ENCODE measurements at places on chromosomes 1 and 21. TPM values are rescaled to one million over a fixed set of nuclear protein-coding genes. Genes with fewer than 3 reads are reported as not detected.
A peak's percentile ranks its signal among the peaks of the same experiment; 100 is the strongest.

GRCh38 chr1:180498594-180498993 is 3.8 kb downstream of the ACBD6 start:
- no peak for DNase-seq

OR4F29 gene
- polyA plus RNA-seq, result not detected

TDRD5 gene
- 0.13 TPM for polyA plus RNA-seq

LCE1D gene
- not detected for polyA plus RNA-seq

DNA sequence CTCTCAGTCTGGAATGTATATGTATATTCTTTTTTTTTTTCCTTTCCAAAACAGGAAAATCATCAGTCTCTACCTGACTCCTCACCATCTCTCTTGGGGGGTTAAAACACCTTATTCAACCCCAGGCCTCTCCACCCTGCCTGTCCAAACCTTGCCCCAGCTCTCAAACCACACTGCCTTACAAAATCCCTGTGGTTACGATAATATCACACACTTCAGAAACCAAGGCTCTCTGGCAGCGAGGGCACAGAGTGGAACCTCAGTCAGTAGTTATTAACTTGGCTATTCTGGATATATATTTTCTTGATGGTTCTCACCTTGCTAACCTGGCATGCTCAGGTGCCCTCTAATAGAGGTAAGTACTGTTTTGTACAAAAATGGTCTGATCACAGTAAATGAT is 24.7 kb downstream of the KIAA0040 start:
- DNase-seq, result no peak

S100B gene
- polyA plus RNA-seq, result 12.4 TPM

RGSL1 gene
- not detected for polyA plus RNA-seq

GRCh38 chr21:42524341-42525028 is 10.8 kb downstream of the SLC37A1 start:
- no peak for DNase-seq

INAVA gene
- polyA plus RNA-seq, result 6.2 TPM

DNA sequence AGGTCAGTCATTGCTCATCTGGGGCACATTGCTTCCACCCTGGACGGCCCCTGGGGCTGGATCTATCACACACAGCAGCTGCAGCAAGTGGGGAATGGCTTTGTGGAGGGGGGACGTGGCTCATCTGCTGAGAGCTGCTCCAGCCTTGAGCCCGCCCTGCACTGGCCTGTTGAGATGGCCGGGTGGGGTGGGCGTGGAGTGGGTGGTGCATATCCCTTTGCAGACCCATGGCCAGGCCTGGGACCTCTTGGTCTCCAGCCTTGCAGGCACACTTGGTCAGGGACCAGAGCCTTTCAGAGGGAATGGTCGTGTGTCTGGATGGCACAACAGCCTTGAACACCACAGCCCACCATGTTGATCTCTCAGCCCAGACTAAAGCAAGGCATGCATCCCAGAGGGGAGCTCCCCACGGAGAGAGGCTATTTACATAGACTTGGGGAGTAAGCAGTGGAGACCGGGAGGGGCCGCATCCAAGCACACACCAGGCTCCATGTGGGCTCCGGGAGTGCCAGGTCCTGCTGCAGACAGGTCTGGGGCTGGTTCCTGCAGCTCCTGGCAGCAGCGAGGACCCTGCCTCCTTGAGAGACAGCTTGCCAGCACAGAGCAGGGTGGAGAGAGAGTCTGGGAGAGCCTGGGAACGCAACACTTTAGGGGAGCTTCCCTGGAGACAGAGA is 52.8 kb upstream of the SELENON start:
- no peak for DNase-seq

SLFNL1 gene
- 0.24 TPM for polyA plus RNA-seq

DNA sequence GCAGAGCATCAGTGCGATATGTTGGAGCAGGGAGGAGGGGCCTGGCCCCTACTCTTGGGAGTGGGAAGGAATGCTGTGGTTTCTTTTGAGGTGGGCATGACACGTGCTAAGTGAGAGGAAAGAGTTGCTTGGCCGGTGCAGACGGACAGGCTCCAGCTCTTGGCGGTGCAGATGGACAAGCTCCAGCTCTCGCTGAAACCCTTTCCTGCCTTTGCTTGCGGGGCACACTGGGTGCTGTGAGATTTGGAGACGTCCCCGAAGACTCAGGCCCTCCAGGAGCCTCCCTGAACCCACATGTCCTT is 15.9 kb downstream of the PDXK start:
- no peak for DNase-seq

UTS2 gene
- not detected for polyA plus RNA-seq

DNA sequence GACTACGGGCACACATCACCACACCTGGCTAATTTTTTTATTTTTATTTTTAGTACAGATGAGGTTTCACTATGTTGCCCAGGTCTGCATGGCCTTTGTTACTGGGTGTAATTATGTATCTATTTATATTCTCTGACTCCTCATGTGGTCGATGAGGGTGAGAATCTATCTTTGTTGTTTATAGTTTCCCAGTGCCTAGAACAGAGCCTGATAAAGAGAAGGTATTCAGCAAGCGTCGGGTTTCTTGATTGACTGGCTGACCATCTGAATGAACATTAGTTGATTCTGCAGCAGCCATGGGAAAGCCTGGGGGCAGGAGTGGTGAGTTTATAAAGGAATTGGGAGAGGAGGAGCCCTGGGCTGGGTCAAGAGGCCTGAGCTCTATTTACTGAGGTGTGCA is 28.5 kb downstream of the SERINC2 start:
- DNase-seq, result no peak

- DNase-seq, result no peak
Observed at GRCh38 chr1:18192974-18193373, 85.4 kb downstream of the IGSF21 start.

GRCh38 chr1:176896216-176896615 is 268.3 kb downstream of the ASTN1 start:
- DNase-seq, result no peak

DNA sequence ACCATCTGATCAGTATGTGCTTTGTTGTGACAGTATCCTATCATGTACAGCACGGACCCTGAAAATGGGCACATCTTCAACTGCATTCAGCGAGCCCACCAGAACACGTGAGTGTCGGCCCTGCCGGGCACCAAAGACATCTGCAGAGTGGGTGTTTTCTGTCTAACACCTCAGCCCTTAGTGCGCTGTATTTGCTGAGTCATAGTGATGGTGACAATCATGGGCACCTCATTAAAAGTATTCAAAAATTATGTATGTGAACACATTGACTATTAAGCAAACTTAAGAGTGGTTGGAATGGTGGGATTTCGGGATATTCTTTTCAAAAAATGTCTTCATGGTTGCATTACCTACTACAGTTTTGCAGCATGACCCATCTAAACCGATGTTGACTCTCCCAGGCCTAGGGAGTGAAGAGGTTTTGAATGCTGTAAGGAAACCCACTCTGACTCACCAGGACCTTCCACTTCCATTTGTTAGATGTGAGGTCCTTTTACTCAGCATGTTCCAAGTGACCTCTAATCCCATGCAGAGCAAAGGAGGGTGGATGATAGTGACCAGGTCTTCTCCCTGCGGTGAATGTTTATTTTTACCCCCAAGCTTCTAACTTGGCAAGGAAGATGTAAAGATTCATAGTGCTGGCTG is 20.1 kb downstream of the MGST3 start:
- DNase-seq, result no peak

DNA sequence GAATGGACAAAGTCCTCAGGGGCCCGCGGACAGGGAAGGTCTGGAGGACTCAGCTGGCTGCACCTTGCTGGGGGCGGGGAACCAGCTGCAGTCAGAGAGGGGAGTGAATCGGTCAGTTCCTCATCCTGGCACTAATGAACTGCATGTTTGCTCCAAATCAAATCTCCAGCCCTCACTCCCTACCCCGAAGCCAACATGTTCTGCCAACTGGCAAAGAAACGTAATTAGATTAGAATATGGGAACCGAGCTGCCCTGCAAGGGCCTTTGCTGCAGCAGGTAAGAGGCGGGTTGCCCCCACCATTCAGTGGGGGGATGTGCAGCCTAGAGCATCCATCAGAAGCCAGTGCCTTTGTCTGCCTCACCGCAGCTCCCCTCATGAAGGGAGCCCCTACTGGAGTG is 121.1 kb downstream of the AJAP1 start:
- DNase-seq, result no peak

- no peak for DNase-seq
Observed at GRCh38 chr1:19825298-19825697, 10.2 kb upstream of the RNF186 start.

DNASE2B gene
- polyA plus RNA-seq, result not detected

DNA sequence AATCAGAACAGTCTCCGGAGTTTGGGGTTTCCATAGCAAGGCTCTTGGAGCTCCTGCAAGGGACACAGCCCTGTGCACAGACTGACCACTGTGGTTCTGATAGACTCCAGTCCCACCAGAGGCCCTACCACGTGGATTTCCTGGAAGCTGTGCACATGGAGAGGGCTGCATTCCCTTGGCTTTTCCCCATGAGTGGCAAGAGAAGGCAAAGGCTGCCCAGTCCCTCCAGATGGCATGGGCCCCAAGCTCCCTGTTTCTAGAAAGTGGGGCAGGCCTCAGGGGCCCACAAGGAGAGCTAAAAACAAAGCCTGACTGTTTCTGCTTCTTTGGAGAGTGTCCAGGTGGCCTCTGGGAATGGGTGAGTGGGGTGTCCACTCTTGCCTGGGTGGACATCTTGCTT is 87.5 kb downstream of the DDX20 start:
- DNase-seq, result no peak

GRCh38 chr21:43624339-43624738 is 34.9 kb downstream of the HSF2BP start:
- no peak for DNase-seq

DNA sequence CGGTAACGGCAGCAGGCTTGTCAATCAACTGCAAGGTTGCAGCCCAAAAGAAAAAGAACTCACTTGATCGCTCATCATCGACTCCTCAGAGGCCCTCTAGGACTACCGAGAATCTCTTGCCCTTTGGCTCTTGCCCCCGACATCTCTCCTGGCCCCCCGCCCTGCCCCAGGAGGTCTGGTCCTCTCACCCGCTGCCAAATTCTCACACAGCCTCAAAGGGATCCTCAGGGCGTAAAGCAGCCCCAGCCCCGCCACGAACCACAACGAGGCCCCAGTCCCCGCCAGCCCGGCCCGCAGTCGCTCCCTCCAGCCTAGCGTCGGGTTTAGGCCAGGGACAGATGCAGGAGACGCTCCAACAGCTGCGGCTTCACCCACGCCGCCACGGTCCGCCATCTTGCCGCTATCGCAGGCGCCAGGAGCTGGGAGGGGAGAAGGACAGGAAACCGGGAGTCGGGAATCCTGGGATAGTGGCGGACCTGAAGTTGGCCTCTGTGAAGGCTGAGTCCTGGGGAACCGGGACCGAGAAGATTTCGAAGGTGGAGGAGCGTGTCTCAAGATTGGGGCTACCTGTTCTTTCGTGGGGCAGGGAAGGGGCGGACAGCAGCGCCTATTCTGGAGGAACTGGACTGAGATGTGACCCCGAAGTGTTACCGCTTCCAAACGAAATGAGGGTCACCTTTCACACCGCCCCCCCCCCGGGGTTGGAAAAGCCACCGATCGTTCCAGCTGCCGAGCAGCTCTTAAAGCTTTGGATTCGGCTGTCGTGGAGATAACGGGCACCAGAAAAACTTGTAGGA is at the start of gene ST7L:
Gene ST7L (minus strand): TSS at position 421 of the 797 bp plus-strand sequence. CDS start 28 bp downstream, at position 393.
- DNase-seq, result peak; percentile 52

SLC22A15 gene
- 1.5 TPM for polyA plus RNA-seq

TMEM200B gene
- polyA plus RNA-seq, result 40.7 TPM

DNA sequence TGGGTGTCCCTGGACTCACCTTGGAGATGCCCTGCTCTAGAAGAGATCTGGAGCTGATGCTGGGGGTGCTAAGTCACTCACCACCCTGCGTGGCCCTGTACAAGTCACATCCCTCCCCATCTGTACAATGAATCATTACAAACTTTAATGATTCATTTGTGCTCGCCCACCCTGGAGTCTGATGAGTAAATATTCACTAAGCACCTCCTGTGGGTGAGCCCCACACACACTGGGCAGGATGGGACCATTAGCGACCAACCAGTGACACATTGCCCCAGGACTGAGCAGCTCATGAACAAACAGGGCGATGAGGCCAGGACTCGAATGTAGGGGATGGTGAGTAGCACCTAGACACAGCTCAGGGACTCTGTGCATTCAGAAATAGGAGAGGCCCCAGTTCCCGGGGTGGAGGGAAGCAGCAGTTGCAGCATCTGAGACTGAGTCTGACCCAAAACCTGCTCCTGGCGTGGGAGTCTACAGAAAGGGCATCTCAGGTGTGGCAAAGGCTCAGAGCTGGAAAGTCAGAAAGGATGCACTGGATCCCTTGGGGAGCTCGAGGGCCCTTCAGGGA is 18.1 kb upstream of the PDZK1IP1 start:
- no peak for DNase-seq

DNA sequence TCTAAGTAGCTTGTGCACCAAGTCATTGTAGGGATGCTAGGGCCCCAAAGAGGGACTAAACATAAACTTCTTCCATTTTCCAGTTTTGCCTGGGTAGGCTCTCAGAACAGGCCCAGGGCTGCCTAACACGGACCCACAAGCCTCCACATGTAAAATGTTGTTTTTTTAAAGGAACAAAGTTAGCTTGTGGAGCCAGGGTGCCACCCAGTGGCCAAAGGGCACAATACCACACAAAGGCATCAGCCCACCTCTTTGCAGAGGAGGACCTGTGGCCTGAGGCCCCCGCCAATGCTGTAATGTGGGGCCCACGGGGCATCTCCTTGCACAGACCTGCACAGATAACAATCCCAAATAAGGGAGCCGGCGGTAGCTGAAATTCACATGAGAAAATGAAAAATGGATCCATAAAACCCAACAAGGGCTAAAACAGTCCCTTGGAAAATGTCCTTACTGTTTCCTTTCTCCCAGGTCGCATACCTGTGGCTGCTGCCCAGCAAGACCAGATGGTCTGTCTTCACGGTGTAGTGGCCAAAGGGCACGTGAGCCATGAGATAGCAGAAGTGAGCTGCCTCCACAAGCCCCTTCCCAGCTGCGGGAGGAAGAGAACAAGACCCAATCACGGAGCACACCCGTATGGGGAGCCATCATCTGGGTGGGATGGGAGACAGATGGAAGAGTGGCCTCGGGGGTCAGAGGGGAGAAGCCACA is 23.8 kb downstream of the SEC16B start:
- peak; percentile 54 for DNase-seq

- no peak for DNase-seq
Observed at GRCh38 chr1:201280884-201281283, 2.4 kb upstream of the PKP1 start.

EPHB2 gene
- polyA plus RNA-seq, result 2.6 TPM

PTPN7 gene
- 1.2 TPM for polyA plus RNA-seq

DNA sequence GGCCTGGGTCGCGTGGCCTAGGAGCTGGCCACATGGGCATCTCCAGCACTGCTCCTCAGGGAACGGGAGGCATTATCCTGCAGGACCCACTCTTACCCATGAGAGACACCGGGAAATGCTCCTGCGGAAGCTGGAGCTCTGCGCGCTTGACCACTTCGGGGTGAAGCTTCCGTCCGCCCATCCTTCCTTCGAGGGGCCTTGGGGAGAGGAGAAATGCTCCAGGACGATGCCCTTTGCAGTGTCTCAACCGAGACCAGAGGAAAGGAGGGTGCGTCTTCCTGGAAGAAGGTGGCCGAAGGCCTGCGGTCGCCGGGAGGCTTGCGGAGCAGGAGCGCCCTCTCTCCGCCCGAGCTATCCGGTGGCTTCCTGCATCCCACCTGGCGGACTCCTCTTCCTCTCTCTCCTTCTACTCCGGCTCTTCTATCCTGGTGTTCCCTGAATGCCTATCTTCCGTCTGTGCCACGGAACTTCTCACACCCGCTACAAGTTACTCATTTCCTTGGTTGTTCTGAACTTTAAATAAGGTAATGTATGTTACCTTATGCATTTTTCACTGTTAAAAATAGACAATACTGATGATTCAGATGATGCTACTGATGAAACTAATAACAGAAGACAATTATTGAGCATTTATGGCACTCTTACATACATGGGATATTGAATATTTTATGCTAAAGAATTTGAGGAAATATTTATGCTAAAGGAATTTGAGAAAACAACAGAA is 91.4 kb downstream of the PRKAB2 start:
- DNase-seq, result no peak

FMO1 gene
- 0.42 TPM for polyA plus RNA-seq
